ENCODE measurements at places on chromosomes 5 and 9.
A peak's percentile ranks its signal among the peaks of the same experiment; 100 is the strongest.

DNA sequence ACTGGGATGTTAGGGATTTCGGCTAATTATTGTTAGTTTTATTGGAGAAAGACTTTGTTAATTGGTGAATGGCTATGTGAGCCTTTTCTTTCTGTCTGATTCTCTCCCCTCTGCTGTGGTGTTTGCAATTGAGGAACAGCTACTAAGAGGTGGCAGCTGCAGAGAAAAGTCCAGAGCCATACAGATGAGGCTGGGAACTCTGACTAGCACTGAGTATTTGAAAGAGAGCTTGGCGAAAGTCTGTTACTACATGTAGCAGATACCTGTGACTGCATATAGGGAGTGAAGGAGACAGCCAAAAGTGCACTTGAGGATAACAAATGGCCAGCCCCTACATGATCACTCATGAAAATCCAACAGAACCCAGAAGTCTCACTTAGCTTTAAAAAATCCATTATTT, 44.3 kb upstream of the HSPB3 start:
- DNase-seq, result no peak

DNA sequence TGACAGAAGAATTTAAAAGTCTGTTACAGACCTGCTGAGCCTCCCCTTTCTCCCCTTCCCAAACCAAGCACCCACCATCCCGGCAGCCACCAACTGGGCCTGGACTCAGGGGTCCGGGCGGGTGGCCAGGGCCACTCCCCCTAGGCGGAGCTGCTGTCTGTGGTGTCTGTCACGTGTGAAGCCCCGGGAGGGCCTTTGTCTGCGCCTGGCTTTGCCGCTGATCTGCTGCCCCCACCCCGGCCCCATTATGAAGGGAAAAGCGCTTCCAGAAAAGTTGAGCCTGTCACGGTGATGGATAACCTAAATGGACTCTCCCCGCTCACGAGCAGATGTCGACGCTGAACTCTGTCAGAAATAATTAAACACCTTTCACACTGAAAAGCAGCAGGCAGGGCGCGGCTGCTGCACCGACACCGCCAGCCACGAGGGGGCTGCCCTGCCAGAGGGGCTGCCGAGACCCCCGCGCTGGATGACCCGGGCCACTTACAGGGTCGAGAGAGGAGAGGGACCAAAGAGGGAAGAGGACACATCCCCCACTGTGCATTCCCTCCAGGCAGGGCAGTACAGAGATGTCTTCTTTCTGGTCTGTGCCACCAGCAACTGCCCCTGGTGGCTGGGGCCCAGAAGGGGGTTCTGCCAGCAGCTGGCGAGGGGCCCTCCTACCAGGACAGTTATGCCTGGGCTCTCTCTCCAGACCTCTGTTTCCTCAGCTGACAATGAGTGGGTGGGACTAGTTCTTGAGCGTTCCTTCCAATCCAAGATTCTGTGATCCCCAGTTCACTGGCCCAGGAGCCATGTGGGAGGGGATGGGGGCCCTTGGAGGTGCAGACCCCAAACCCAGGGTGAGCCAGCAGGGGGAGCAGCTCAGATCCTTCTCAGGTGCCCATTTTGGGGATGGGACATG, 36.0 kb upstream of the BARHL1 start:
- DNase-seq, result peak; percentile 28

GRCh38 chr5:101915554-101915953, 380.5 kb downstream of the SLCO4C1 start:
- no peak for DNase-seq

- DNase-seq, result no peak
These were observed 299.7 kb downstream of the IZUMO3 start for GRCh38 chr9:24245988-24246387.

DNA sequence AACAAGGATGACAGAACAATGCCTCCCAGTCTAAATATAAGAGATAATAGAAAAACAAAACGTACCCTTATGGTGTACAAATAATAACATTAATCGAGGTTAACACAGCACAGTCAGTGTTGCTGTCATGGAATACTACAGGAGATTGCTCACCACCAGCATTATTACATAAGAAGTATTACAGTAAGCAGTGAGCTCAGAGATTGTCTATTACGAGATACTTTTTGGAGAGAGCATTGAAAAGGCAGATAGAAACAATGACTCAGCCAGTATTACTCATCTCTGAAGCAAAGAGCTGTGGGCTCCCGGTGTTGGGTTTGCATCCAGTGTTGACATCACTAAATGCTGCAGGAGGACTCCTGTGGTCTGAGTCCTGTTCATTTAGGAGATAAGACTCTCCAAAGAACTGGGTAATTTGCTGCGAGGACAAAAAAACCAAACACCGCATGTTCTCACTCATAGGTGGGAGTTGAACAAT, 191.9 kb upstream of the SEMA6A start:
- DNase-seq, result peak; percentile 30

DNA sequence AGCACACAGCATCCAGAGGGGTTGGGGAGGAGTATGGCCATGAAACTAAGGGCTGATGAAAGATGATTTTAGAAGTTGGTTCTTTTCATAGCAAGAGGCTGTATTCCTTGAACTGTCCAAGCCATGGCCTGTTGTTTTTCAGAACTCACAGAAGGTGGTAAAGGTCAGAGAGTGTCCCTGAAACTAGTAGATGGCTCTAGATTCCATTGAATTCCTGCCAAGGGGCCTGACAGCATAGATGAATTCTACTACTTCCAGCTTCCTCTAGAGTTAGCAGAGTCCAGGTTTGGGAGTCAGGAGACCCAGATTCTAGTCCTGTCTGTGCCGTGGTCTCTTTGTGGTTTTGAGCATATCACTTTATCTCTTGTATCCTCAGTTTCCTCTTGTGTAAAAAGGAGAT, 101.6 kb downstream of the GRIA1 start:
- no peak for DNase-seq

DNA sequence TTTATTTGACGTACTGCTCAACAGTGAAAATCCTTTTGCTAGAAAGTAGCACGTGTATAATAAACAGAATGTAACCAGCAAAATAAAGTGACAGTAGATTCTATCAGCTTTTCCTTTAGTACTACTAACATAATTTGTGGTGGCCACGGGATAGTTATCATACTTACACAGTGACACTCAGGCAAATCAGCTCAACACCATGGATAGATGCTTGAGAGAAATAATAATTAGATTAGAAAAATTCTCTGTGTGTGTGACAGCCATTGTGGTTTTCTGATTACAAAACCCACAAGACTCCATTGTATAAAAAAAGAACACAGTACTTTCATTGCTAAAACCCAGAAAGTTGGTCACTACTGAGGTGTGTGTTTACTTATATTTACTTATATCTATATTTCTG, 101.1 kb downstream of the MUSK start:
- DNase-seq, result peak; percentile 69

DNA sequence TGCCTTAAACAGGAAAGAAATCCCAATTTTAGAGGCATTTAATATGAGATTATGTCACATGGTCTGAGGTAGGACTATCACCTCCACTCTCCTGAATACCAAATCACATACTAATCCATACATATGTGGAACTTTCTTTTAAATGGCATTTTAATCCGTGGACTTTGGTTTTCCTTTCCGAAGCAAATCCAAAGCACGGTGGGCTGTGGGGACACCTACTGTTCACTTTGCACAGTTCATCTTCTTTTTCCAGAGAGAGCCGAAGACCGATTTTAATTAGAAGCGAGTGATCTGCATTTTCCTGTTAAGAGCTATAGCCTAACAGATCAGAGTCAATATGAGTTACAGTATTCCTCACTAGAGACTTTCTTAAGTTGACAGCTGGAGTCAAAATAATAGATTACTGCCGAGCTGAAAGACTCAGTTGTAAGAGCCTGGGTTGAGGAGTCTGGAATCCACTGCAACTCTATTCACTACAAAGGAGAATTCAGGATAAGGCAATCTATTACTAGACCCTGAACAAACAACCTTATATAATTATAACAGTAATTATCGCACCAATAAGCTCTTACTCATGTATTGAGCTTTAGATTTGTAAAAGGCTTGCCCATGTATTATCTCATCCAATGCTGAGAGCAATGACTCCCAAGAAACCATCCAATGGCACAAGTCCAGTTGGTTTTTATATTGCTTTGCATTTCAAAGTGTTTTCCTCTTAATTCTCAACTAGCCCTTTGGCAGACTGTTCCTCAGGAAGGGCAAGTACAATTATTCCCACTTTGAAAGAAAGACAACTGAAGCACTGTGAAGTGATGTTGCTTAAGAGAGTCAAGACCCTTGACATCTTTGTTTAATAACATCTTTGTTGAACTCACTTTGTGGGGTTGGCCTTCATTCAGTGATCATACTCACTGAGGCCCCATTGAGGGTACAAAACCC, 144.7 kb downstream of the TRPM6 start:
- DNase-seq, result peak; percentile 22

GRCh38 chr5:150987746-150988145, 32.6 kb upstream of the GPX3 start:
- no peak for DNase-seq

DNA sequence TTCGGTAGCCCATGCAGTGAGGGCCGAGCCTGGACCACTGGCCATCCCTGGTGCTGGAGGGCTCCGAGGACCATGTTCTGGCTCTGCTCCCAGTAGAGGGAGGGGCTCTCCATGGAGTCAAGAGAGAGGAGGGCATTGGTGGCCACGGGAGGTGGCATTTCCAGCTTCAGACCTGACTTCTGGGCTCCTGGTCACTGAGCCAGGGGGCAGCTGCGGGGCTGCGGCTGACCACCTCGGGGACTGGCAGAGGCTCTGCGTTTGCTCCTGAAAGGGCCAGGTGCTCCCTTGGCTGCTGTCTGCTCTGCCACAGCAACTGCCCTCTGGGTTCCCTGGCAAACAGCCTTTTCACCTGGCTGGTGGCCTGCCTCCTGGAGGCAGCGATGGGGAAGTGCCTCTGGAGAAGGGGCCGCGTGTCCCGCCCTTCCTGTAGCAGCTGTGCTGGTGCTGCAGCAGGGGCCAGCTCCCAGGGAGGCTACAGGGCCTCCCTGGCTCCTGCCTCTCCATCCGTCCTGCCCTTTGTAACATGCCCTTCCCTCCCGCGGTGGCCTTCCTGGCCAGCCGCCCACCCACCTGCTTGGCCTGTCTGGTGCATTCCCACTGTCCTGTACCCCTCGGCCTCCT, 144.6 kb downstream of the CACNA1B start:
- no peak for DNase-seq

GRCh38 chr5:164504141-164504772, 998.8 kb downstream of the MAT2B start:
- peak; percentile 29 for DNase-seq

DNA sequence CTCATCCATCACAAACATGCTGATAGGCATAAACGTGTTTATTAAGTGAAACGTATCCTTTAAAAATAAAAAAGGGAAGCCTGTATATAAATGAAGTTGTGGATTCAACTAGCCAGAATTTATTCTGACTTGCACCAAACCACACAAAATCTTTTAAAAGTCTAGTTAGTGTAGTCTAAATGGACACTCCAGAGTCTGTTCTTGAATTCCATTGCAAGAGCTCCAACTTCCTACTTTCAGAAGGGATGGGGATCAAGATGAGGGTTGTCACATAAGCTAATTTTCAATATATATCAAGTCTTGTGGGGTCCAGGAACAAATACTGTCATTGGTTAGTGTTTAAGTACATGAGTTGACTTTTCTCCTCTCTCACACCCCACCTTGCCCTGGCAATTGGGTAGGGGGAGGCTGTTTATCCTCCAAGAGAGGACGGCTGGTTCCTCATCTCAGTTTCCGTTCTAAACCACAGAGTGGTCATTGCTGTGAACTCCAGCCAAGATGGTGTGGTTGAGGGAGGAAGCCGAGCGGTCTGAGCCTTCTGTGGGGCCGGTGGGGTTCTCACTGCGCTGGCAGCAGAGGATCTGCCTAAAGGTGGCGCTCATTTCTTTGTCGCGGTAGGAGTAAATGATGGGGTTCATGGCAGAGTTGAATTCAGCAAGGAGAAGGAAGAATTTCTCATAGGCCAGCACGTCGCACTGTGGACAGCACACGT, 163.2 kb downstream of the LPAR1 start:
- no peak for DNase-seq

GRCh38 chr9:108606401-108606800, 249.4 kb downstream of the ACTL7B start:
- peak; percentile 41 for DNase-seq

GRCh38 chr9:9045572-9045971, 1246.0 kb upstream of the DMAC1 start:
- no peak for DNase-seq

GRCh38 chr5:178336889-178337288, 104.3 kb upstream of the PHYKPL start:
- DNase-seq, result no peak

DNA sequence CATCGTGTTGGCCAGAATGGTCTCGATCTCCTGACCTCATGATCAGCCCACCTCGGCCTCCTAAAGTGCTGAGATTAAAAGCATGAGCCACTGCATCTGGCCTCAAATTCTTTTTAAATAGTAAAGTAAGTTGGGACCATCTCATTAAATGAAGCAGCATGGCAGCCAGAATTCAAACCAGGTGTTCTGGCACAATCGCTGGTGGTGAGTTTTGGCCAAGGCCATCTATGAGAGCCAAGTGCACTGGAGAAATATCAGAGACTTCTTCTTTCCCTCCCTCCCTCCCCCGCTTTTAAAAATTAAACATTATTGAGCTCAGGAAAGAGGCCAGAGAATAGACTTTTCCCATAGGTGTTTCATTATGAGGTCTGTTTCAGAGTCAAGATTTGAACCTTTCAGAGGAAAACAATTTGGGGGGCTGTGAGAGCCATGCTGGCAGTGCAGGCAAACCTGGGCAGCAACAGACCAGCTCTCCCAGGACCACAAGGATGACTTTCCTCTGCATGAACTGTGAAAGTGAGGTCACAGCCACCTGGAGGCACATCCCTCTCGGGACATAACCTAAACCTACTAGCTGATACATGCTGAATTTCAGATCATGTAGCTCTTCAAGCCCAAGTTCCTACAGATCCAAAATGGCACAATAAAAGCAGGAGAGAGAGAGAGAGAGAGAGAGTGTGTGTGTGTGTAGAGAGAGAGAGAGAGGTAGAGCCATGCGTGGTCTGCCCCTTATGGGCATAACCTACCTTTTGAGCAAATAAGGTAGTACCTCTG, 94.6 kb upstream of the DMRT1 start:
- no peak for DNase-seq

DNA sequence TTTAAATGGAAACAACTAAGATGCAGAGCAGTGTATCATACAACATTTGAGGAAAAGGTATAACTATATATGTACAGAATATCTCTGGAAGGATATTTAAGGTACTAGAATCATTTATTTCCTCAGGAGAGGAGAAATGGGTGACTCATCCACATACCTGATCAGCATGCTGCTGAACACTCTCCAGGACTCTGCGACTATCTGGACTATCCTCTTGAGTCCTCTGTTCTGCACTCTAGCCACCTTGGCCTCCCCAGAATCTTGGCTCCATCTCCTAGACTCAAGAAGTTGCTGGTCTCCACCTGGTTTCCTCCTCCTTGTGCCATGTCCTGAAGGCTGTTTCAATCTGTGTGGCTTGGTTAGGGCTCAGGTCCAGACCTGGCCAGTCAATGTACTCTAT, 8.8 kb upstream of the PRDM6 start:
- DNase-seq, result no peak

GRCh38 chr5:107621089-107621488, 49.6 kb downstream of the EFNA5 start:
- no peak for DNase-seq

GRCh38 chr5:139378941-139379361, 4.1 kb downstream of the SLC23A1 start:
- DNase-seq, result no peak

Data from EL (cell line).